MV-4-11 (cell line): ENCODE measurements at places on chromosomes 2 and 18.

GRCh38 chr2:108988076-108988795, 784 bp downstream of the EDAR start:
- DNase-seq, result no peak

DNA sequence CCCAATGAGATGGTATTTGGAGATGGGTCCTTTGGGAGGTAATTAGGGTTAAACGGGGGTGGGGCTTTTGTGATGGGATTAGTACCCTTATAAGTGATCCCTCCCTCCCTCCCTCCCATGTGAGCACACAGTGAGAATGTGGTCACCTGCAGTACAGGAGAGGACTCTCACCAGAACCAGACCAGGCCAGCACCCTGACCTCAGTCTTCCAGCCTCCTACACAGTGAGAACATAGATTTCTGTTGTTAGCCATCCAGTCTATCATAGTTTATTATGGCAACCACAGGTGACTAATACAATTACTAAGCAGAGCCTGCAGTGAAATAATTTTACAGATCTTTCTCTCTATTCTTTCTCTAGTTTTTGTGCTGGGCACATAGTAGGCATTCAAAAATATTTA, 137.7 kb upstream of the PKDCC start:
- no peak for DNase-seq

GRCh38 chr2:23789012-23789411, 137.9 kb downstream of the ATAD2B start:
- no peak for DNase-seq

- no peak for DNase-seq
Measured at GRCh38 chr2:217650229-217650628, 352.6 kb downstream of the TNS1 start.

DNA sequence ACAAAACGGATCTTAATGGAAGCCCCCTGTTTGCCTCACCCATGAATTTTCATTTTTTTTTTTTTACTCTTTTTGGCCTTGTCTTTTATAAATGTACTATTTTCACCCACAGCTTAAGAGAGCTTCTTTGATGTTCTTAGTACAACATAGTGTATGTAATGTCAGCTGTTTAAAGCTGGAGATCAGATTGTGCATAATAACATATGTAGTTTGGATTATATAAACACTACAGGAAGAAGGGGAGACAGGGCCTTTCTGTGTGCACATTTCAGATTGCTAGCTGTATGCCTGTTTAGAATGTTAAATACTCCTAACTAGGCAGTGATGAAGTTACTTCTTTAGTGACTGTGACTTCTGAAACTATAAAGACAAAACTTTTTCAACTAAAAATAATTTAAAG, 2.1 kb upstream of the TANC1 start:
- no peak for DNase-seq

DNA sequence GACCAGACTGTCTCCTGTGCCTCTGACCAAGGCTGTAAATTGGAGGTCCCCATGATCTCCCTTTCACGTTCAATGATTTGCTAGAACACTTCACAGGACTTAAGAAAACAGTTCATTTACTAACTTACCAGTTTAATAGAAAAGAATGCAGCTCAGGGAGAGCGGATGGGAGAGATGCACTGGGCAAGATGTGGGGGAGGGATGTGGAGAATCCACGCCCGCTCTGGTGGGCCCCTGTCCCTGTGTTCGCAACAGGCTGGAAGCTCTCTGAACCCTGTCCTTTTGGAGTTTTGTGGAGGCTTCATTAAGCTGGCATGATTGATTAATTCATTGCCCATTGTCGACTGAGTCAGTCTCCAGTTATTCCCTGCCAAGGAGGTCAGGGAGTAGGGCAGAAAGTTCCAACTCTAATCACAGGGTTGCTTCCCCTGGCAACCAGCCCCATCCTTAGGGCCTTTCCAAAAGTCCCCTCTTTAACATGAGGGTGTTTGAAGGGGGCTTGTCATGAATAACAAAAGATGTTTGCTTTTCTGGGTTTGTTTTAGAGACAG, 257.1 kb downstream of the ACKR3 start:
- no peak for DNase-seq

- DNase-seq, result no peak
Measured at GRCh38 chr2:15633971-15634346, 42.3 kb downstream of the DDX1 start.
